ENCODE measurements at places on chromosomes 12 and 14. TPM values are rescaled to one million over a fixed set of nuclear protein-coding genes. Genes with fewer than 3 reads are reported as not detected.

DNA sequence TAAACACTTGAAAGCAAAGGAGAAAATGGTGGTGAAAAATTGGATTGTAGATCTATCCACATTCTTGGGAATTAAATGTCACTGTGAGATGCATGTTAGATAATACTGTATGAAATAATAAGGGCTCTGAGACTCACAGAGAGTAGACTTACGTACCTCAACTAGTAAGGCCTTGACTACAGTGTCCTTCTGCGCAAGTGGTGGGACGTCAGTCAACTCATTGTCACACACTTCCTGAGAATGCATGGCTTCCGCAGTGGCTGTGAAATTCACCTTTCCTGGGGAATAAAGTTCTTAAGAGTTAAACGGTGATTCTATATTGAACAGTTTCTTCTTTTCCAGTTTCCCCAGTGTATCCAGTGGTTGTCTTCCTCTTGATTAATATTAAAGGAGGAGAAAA lies 32.6 kb upstream of the PZP start:
- no peak for DNase-seq

DNA sequence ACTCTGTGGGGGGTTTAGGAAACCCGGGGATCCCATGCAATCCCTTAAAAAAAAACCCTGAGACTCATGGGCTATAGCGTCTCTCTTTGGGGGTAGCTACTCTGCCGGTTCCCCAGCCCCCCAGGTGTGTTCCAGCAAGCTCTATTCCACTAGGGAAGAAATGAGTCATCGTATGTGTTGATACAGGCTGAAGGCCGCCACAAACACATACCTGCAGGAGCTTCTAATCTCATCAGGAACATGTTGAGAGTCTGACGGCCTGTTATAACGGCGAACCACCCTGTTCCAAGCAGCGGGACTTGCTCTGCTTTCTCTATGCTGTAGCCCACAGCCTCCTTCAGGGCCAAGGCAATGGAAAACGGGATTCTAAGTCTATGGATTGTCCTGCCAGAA lies 977 bp upstream of the KRT5 start:
- no peak for DNase-seq

Gene RNFT2
- total RNA-seq = 3.0 TPM

DNA sequence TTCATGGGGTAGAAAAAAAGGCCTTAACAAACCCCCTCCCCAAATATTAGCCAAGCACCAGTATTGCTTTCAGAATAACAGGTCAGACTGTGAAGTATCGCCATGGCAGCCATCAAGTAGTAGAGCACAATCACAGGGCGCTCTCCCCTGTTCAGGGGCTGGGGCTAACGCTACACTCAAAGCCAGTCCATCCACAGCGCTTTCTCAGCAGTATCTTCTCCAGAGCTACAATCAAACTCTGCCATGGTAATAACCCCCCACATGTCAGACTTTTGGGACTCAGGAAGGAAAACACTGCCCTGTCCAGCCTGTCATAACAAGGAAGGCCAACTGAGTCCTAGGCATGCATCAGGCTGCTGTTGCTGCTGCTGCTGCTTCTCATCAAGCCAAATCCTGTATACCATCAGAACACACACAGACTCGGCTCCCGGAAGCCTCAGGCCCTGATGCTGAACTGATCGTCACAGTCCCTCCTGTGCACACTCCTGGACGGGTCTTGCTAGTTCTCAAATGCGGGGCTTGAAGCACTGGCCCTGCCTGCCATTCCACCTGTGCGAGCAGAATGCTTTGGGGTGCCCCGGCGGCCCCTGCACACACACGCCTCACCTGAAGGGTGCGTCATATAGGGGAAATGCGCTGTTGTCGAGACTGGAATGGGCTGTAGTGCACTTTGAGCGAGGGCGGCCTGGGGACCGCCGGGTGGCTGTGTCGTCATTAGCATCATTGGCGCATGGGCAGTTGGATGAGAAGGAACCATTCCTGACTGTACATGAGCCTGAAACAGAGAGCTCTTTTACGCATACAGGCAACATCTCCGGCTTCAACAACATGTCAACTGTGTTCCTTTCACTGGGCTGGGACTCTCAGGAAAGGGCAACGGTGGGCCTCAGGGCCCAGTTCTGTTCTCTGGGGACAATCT lies 47.6 kb downstream of the SH2B3 start:
- DNase-seq = no peak

- no peak for DNase-seq
Measured at GRCh38 chr14:34858765-34859164, 16.4 kb downstream of the BAZ1A start.

Gene LTBR
- 103 TPM for total RNA-seq

GRCh38 chr12:104604995-104605675 lies 148.4 kb downstream of the CHST11 start:
- DNase-seq = peak; percentile 75

- peak; percentile 26 for DNase-seq
Measured at GRCh38 chr12:1914114-1914911, 4.1 kb downstream of the CACNA2D4 start.

Gene KRT79
- total RNA-seq = not detected

DNA sequence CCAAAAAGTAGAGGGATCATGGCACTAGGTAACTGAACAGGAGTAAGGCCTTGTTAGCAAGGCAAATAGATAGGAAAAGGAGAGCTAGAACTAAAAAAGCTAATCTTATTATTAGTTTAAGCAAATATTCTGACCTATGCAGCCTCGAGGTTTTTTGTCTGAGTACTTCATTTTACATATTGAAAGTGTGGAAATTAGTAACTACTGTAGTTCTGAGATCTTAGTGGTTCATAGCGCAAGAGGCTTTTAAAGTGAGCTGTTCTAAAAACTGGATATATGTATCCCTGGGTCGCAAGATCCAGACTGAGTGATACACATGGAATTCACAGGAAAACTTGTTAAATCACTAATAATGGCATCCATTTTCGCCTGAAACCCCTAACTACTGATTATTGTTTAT lies 411.0 kb upstream of the SOX5 start:
- no peak for DNase-seq

- DNase-seq = no peak
Measured at GRCh38 chr12:25023808-25024207, 74.9 kb upstream of the BCAT1 start.

- DNase-seq = no peak
Measured at GRCh38 chr12:122483969-122484368, 16.8 kb downstream of the ZCCHC8 start.

GRCh38 chr12:13817131-13817530 lies 164.3 kb downstream of the GRIN2B start:
- peak; percentile 67 for DNase-seq

Gene GPR68
- total RNA-seq = 0.84 TPM

DNA sequence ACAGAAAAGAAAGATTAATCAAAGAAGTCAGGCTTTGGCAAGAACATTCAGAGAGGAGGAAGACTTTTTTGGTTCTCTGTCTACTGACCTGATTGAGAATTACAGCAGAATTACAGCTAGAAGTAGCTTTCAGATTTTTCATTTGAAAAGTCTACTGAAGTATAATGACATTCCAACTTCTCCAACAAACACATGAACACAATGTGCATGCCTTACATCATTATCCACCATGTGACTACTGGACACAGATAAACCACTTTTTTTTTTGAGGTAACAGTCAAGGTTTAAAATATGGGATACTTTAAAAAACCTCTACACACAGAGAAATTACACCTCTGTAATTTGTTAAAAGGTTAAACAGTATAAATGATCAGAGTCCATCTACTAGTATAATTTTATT lies 12.3 kb downstream of the BTBD7 start:
- no peak for DNase-seq

- no peak for DNase-seq
Measured at GRCh38 chr12:2645460-2645859, 149.3 kb upstream of the FKBP4 start.

GRCh38 chr12:47188576-47189441 lies 109.0 kb upstream of the AMIGO2 start:
- no peak for DNase-seq

Measured in aorta (tissue), 5 donors.